ENCODE measurements at places on chromosomes 6 and 20.

DNA sequence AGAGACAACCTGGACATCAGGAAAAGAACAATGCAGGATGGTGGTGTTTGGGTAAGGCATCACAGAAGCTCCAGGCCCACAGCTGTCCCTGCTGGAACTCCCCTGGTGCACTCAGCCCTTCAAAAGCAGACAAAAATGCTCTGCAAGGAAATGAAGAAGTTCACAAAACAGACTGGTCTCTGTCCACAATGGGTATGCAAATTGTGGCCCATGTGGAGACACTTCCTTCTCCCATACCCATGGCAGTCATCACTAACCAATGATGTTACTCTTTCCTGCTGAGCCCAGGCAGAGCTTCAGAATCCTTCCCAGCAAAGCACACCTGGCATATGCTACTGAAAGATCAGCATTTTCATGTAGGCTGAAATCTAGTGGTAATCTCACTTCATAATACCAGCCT lies 42.6 kb upstream of the PXDC1 start:
- DNase-seq = no peak

DNA sequence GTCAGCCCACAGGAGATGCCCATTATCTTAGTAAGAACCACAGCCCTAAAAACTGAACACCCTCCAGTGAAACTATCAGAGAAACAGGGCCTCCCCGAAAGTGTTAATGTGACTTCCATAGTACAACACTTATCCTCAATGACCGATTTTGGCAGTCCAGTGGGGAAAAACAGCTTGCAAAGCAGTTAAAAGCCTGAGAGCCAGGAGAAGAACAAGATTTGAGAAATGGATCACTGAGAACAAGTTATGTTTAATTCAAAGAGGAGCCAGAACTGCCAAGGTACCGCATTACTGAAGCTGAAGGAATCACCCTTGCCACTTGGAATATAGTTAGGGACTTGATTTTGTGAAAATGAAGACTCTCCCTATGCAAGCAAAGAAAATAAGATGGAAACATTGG lies 236.9 kb downstream of the QKI start:
- DNase-seq = no peak

DNA sequence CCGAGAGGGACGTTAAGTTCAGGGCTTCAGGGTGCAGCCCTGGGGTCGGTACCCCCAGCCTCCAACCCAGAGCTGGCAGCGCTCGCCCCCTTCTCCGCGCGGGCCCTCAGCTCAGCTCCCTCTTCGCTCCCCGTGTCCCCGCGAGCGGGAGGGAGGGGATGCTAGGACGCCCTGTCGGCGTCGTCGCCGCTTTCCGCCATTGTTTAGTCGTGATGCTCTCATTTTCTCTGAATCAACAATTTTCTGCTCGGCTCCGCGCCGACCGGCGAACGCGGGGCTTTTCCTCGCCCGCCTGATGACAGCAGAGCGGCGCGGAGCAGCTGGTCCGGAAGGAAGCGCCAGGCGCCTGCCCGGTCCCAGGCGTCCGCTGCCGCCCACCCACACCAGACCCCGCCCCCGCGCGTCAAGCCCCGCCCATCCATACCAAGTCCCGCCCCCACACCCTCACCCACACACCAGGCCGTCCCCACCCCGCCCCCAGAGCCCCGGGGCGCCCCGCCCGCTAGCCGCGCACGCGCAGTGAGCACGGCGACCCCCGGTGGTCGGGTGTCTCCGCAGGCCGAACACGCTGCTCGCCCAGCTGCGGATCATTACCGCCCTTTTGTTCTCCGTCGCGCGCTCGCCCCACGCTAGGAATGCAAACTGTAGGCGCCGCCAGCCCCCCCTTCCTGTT lies 50.1 kb upstream of the SLC32A1 start:
- DNase-seq = peak; percentile 48

DNA sequence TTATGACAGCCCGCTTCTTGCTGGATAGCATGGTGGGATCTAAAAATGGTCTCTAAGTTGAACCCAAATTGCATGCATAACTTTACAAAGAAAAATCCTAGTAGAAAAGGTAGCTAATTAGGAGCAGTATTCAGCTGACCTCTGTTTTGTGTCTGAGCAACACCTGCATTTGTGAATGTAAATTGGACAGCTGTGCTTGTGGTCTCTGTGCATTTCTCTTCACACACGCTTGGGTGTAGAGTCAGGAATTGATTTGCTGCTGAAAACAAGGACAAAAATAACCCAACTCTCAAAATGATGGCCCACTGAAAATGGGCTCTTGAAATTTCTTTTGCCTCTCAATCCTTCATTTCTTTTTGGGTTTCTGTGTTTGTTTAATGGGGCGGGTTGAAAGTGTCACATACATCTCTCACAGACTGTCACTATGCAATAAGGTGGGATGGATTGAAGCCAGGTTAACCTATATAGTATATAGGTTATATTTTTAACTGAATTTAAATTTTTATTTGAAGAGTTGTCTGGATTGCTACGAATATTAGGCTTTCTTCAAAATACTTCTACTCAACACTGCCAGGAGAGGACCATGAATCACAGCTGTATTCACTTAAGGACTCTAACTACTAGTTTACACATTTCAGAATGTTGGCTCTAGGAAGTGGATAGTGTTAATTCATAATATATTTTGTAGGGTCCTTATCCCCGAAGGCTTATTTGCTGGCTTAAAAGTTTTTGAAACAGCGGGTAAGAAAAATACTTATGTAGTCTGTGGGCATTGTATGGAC lies 46.5 kb downstream of the SOBP start:
- no peak for DNase-seq
